CD4-positive, CD25-positive, alpha-beta regulatory T cell (primary cell): ENCODE measurements at places on chromosomes 7 and 10.

DNA sequence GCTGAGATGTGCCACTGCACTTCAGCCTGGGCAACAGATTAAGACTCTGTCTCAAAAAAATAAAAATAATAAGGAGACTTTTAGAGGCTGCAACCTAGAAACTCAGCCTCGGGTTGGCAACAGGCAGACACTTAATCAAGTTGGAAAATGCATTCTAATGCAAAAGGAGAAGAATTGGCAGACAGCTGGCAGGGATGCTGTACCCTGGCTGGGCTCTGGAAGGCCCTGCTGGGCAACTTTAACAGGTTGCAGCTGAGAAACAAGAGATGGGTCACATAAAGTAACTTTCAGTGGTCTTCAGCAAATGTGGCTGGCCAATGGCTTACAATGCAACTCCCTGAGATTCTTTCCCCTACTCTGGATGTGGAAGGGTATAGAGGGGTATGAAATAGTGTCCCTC is 1225.7 kb downstream of the TYW1 start:
- no peak for DNase-seq

DNA sequence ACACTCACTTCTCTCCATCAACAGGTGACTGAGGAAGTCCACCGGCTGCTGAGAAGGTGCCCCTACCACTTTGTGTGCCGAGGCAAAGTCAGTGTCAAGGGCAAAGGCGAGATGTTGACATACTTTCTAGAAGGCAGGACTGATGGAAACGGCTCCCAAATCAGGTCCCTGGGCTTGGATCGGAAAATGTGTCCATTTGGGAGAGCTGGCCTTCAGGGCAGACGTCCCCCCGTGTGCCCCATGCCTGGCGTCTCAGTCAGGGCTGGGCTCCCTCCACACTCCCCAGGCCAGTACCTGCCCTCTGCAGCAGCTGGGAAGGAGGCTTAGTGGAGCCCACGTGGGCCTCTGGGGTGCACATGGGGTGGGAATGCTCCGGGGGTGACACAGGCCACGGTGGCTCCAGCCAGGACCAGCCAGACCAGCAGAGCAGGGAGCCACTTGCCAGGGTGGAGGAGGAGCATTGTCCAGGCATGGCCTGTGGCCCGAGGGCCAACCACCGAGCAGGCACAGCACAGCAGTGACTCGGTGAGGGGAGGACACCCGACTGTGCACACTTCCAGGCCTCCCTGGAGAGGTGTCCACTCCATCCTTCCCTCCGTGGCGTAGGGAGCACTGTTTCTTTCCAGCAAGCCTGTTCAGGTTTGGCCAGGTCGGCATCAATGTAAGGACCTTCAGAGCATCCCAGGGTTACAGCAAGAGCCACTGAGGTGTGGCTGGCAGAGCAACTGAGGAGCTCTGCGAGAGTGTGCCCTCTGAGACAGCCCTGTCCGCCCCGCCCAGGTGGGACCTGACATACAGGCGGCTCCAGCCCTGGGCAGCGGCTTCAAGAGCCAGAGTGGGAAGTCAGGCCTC is 139.7 kb downstream of the ADCY1 start:
- DNase-seq: no peak

GRCh38 chr7:131536361-131536849 is 20.0 kb downstream of the PODXL start:
- DNase-seq: no peak

GRCh38 chr7:25559581-25560367 is 331.5 kb upstream of the NPVF start:
- no peak for DNase-seq

- DNase-seq: no peak
These were observed 999 bp downstream of the TLX1 start for GRCh38 chr10:101131962-101132635.

GRCh38 chr7:4948402-4948801 is 10.6 kb downstream of the MMD2 start:
- DNase-seq: no peak

DNA sequence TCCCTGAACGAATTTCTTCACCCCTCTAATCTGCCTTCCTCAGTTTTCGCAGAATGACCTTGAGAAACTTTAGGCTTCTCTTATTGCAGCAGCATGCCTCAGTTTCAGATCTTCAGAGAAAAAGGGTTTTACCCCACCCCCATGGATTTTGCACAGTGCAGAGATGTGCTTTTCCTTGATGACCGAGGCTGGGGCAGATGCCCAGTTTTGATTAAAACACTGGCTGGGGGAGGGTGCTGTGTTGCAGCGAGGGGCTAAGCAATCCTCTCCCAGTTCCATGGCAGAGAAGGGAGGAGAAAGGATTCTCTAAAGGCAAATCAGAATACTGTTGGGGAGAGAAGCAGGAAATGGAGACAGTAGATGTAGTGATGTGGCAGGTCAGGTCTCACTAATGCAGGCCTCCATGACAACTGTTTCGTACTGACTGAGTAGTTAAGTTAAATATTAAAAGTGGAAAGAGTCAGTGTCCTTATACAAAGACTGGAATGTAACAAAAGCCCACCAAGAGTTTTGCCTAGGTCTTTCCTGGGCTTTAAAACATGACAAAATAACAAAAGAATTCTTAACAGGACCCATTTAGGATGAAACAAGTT is 50.8 kb upstream of the PDZD8 start:
- no peak for DNase-seq

DNA sequence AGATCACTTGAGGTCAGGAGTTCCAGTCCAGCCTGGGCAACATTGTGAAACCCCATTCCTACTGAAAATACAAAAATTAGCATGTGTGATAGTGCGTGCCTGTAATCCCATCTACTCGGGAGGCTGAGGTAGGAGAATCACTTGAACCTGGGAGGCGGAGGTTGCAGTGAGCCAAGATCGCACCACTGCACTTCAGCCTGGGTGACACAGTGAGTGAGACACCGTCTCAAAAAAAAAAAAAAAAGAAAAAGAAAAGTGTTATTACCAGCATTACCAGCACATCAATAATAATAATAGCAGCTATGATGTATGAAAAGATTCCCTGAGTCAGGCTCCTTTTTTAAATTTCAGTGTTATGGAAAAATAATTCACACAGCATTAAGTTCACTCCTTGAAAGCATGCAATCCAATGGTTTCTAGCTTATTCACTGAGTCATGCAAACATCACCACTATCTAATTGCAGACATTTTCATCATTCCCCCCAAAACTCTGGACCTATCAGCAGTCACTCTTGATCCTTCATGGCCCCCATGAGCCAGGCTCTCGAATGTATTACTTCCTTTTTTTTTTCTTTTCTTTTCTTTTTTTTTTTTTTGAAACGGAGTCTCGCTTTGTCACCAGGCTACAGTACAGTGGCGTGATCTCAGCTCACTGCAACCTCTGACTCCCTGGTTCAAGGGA is 228.4 kb downstream of the FANK1 start:
- DNase-seq: no peak

GRCh38 chr7:38584443-38585210 is 46.5 kb downstream of the AMPH start:
- no peak for DNase-seq

DNA sequence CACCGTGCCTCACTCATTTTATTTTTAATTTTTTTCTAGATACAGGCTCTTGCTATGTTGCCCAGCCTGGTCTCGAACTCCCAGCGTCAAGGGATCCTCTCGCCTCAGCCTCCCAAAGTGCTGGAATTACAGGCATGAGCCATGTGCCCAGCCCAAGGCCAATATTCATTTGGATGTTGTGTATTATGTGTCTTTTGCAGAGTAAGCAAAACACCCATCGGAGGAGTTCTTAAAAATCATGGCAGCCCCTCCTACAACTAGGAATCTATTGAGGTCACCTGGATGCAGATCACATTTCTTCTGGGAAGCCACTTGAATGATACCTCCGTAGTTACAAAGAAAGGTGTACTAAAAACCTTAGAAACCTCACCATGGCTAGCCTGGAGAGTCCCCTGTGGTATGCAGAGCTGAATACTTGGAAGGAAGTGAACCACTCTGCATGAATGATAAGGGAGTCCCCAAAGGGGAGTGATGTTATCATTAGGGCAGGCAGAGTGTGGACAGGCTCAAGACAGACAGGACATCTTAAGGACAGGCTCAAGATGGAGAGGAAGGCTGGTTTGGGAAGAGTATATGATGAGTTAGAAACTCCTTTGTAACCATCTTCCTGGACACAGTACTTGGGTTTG is 185.7 kb downstream of the TAX1BP1 start:
- DNase-seq: no peak

GRCh38 chr7:120949393-120949911 is 1.1 kb upstream of the ING3 start:
- DNase-seq: no peak

GRCh38 chr10:75962395-75963061 is 531.1 kb downstream of the LRMDA start:
- no peak for DNase-seq

GRCh38 chr10:124323806-124324205 is 94.9 kb downstream of the OAT start:
- DNase-seq: no peak

DNA sequence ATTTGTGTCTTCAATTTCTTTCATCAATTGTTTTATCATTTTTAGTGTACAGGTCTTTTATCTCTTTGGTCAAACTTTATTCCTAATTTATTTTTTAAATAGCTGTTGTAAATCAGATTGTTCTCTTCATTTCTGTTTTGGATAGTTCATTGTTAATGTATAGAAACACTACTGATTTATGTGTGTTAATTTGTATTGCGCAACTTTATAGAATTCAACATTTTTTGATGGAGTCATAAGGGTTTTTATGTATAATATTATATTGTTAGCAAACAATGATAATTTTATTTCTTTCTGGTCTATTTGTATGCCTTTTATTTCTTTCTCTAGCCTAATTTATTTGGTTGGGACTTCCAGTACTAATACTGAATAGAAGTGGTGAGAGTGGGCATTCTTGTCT is 181.2 kb downstream of the CCDC7 start:
- DNase-seq: no peak

DNA sequence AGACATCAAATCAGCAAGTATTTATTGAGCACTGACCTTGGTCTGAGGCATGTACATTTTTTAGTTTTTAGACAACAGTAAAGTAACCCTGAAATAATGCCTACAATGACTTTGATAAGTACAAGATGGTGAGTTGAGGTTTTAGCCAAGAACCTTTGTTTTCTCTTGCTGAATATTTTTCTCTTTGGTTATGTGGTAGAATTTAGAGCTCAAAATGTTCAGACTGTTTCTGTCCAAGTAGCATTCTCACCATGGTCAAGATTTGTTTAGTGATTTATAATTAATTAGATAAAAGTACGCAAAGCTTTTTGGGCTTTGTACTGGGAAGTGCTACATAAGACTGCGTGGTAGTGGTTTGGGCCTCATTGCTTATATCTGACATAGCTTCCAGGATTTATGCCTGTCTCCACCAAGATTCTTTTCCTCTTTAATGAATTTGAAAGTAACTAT is 102.4 kb downstream of the KAT6B start:
- no peak for DNase-seq

GRCh38 chr10:100148353-100149211 is 37.2 kb downstream of the ERLIN1 start:
- DNase-seq: no peak

DNA sequence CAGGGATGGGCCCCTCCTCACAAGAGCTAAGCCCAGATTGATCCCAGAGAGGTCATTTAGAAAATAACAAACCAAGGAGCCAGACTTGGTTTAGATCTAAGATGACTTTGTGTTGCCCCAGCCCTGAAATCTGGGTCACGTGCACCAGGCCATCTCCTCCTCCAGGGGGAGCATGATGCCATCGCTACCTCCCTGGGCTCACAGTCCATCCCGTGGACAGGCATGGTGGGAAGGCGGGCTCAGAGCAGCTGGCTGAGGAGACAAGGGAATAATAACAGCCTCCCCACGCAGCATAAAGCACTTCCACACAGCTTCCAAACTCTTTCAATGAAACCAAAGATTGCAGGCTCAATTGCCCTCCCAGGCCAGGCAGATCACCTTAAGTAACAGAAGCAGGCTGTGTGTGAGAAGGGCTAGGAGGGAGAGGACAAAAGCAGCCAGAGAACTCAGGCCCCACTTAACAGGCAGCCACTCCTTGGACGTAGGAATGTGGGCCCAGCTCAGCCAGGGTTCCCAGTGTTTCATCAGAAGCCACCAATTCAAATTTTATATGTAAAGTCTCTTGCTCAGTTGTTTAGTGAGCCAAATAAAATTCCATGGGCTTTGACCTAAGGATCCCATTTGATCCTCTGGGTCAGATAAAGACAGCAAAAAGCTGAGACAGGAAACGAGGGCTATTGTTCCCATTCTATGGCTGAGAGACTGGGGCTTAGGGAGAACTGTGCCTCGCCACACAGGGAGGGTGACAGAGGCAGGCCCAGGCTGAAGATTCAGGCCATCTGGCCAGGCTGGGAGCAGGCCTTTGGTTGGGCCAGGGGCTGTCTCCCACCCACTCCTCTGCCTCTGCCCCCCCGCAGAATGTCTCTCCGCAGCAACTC is 100.2 kb downstream of the COL13A1 start:
- DNase-seq: no peak

GRCh38 chr7:114959931-114960330 is 38.0 kb downstream of the MDFIC start:
- DNase-seq: no peak

GRCh38 chr7:133301444-133301843 is 48.6 kb downstream of the EXOC4 start:
- no peak for DNase-seq

DNA sequence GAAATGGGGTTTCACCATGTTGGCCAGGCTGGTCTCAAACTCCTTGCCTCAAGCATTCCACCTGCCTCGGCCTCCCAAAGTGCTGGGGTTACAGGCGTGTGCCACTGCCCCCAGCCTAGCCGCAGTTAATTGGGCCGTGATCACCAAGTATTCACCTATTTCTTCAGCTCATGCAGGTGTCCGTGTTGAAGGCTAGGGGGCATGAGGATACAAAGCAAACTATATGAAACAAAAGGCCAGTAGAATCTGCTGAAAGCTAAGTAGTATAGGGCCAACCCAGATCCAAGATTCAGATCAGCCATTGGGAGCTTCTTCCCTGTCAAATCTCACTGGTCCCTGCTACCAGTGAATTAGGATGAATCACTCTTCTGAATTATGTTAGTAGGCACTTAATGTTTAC is 73.4 kb downstream of the LRRC4 start:
- DNase-seq: no peak

GRCh38 chr7:70242826-70243225 is 644.6 kb downstream of the AUTS2 start:
- DNase-seq: no peak

DNA sequence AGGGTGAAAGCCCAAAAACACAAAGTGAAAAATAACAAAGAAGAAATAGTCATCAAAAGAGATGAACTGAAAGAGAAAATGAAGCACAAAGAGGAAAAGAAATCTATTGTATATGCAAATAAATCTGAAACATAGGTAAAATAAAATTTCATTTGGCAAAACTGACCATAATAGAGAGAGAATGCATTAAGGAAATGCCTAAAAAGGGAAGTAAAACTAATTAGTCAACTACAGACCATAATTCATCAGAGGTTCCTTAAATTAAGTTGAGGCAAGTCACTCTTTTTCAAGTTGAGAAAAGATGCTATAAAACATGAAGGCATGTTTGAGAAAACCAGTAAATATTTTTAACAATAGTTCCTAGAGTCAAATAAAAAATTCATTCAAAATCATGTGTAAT is 233.3 kb downstream of the LRRN3 start:
- no peak for DNase-seq

GRCh38 chr7:8251195-8251594 is 10.8 kb downstream of the ICA1 start:
- no peak for DNase-seq
